NCI-H446 treated with DMSO at 0.1 percent for 48 hours (cell line): ENCODE measurements at places on chromosomes 11 and 22.

DNA sequence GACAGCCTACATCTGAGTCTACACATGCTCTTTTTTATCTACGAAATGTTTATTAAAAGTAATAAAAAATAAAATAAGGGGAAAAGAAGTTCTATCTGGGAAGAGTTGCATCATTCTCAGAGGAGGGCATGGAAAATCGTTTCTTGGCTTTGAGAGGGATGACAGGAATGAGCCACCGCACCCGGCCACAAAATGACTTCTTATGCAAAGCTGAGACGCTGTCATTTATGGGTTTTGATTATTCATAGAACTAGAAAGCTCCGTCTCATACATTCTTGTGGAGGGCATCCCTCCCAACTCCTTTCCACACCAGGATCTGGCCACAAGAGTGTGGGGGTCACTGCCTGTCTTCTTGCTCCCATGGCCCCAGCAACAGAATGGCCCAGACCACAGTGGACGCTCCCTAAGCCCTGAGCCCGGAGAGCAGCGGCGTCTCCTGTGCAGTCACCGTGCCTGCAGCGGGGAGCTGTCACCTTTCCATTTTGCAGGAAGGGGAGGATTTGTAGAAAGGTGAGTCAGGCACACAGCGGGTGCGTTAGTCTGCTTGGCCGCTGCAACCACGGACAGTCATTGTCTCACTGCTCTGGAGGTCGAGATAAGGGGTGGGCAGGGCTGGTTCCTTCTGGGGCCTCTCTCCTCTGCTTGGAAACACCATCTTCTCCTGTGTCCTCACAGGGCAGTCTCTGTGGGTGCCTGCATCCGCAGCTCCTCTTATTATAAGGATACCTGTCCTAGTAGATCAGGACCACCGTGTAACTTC is 1388.7 kb downstream of the BRD1 start:
- no peak for DNase-seq

GRCh38 chr11:96026310-96026709 is 102.4 kb upstream of the MTMR2 start:
- no peak for DNase-seq

- DNase-seq: no peak
Measured at GRCh38 chr22:32729412-32729811, 72.1 kb upstream of the TIMP3 start.

DNA sequence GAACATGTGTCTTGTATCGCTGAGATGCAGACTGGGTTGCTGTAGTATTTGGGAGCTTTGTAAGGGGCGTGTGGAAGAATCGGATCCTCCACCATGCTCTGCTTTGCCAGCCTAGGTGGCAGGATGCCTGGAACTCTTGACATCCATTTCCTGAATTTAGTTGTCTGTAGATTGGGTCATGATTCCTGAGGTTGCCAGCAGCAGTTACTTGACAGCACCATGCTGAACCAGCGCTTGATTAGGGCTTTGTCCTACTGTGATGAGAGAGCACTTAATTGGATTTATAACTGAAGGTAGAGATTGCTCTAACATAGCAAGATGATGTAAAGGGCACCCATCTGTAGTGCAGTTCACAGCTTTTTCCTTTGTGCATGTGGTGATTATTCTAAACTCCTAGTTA is 75.6 kb upstream of the HORMAD2 start:
- peak; percentile 55 for DNase-seq

GRCh38 chr11:830295-831117 is 2.2 kb upstream of the CD151 start:
- no peak for DNase-seq

GRCh38 chr11:2561696-2562581 is 117.1 kb downstream of the KCNQ1 start:
- no peak for DNase-seq

GRCh38 chr22:39013942-39014722 is at the start of gene APOBEC3C:
Gene APOBEC3C, plus strand, starts transcription at chr22:39014257. Its CDS starts 106 bp downstream, at chr22:39014363.
- DNase-seq: no peak

GRCh38 chr11:9692691-9693090 is 28.8 kb downstream of the SWAP70 start:
- no peak for DNase-seq

DNA sequence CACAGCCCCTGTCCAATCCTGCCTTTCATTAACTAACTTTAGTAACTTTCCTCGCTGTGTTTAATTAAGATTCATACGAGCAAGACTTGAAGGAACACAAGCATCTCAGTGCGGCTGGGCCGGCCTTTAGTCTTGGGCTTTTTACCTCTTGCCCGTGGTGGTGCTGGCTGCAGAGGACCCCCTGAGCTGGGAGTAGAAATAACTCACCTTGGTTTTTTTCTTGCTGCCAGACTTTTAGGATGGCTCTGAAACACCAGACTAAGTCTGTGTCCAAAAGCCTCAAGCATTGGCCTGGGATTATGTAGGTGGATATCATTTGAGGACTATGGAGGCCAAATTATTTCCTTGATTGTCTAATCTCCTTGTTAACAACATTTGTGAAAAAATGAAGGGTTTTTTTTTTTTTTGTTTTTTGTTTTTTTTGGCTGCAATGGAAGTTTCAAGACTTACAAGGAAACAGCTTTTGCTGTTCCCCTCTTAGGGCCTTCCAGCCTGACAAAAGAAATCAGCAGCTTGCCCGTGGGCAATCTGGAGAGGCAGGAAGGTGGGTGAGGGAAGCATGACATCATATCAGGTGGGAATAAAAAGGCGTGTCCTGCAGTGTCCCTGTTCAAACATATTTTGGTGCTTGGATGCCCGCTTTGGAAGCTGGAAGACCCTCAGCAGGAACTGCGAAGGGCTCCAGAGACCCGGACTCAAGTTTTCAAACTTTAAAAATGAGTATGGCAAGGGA is 44.0 kb downstream of the SMIM38 start:
- DNase-seq: no peak

GRCh38 chr22:32837142-32837541 is 35.6 kb downstream of the TIMP3 start:
- no peak for DNase-seq

GRCh38 chr11:6095798-6096197 is 11.7 kb upstream of the OR56B4 start:
- no peak for DNase-seq

DNA sequence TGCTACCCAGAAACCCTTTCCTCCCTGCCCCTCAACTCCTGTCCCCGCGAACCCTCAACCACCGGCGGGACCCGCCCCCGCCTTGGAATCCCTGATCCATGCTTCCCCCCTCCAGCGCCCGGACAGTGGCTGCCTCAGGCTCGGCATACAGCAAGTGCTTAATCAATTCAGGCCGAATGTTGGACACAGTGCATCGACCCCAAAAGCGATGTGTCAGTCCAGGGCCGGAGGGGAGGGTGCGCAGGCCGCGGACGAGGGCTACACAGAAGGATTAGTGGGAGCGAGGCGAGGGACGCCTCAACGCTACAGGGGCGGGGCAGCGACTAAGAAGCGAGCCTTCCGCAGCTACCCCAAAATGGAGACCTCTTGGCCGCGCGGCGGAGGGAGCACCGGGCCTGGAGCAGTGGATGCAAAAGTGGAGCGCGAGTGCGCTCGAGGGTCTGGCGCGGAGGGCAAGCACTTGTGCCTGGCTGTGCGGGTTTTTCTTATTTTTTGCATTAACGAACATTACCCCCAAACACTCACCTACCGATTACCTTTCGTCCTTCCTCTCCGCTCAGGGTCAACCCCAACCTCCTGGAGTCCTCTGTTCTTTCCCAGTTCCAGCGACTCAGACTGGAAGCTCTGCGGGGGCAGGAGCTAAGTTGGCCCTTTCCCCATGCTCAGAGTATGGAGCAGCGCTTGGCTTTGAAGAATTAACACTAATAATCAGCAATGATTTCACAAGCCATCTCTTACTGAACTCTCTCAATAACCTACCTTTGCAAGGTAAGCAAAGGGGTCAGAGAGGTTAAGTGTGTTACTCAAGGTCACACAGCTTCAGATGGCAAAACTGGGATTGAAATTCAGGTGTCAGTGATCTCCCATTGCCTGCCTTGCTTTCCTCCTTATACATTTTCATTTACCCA is 30.0 kb upstream of the WNT11 start:
- peak; percentile 58 for DNase-seq

DNA sequence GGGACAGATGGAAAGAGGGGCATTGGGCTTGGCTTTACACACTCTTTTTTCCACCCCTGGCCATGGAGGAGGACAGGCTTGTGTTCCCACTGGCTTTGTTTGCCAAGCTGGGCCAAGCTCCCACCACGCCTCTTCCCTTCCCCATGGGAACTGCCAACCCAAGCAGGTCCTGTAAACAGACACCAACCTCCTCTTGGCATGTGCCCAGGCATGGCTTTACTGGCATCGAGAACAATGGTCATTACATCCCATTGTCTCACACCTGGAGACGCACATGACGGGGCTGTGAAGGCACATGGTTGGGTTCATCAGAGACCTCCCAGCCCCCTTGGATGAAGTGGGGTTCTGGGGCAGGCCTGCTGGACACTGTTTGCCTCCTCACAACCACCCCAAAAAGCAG is 11.7 kb downstream of the SEC14L3 start:
- DNase-seq: no peak
